ENCODE measurements at places on chromosomes 1 and 21.

DNA sequence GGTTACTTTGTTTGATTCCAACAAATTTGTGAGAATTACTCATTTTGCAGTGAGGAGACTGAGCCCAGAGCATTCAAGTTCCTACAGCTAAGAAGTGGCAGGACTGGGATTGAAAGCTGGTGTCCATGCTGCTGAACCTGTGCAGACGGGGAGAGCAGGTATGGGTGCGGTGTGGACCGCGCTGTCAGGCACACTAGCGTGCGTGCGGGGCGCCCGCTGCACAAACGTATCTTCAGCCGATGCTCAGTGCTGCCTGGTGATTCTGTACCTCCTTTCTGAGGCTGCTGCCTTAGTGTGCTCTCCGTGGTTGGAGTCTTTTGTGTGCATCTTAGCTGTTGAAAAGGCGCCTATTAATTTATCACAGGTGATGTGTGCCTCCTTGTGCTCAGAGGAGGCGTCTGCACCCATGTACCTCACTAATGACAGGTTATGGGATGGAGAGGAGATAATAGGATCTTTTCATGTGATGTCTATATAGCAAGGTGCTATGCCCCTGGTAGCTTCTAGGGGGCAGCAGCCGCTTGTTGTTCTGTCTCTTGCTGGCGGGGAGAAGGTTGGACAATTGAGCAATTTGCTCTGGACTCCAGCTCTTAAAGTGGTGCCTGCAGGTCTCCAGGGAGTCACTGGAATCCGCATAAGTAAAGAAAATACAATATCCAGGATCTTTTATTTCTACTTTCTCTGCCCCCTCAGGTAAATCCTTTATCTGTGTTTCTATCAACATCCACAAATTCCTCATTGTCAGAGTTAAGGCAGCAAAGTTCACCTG lies 32.5 kb downstream of the PEX14 start:
- DNase-seq, result peak; percentile 68

DNA sequence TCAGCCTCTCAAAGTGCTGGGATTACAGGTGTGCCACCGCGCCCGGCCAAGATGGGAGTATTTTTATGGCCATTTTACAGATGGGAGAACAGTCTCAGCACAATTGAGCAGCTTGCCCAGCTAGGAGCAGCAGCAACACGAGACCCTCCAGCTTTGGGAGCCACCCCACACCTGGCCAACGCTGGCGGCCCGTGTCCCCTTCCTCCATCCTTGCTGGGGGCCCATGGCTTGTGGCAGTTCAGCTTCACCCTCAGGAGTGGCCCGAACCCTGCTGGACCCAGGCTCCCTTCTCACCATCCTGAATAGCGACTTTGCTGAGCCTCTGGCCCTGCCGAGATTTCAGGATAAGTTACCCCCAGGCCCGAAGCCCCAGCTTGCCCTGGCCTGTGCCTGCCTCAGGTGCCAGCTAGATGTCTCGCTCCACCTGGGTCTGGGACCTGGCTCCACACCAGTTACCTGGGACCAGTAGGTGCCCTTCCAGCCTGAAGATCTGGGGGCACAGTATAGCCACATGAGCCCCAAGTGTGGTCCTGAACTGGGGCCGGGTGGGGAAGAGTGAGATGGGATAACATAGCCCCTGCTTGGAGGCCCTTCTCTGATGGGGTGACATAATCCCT lies 19.2 kb downstream of the SLC66A1 start:
- DNase-seq, result no peak

DNA sequence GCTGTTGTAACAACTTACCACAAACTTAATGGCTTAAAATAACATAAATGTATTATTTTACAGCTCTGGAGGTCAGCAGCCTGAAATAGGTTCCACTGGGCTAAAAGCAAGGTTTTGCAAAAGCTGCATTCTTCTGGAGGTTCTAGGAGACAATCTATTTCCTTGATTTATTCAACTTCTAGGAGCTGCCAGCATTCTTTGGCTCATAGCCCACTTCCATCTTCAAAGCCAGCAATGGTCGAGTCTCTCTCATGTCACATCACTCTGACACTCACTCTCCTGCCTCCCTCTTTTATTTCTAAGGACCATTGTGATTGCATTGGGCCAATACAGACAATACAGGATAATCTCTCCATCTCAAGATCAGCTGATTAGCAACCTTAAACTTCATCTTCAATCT lies 15.1 kb upstream of the FOXJ3 start:
- no peak for DNase-seq

DNA sequence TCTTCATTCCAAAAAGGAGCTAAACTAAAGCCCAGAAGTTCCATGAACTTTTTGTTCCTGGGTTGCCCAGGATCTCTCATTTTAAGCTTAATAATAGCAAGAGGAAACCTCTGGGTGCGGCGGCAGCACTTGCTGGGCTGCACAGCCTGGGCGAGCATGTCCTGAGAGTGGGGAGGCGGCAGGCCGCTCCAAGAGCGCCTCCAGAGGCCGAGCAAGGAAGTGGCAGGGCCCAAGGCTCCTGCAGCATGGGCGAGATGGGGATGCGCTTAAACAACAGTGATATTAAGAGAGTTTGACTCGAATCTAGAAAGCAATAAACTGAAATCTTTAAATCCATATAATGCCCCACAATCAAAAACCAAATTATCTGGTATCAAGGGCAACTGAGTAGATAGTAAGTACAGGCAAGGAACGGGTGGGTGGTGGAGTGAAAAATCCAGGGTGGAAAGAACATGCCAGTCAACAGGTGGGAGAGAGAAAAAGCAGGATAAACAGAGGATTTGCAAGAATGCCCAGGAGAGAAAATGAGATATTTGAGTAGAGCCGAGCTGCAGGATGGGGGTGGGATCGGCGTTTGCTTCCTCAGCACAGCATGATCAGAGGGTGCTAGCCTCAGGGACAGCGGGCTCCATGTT lies 14.1 kb upstream of the TNR start:
- peak; percentile 21 for DNase-seq
